ENCODE measurements at places on chromosomes 3 and 15.

GRCh38 chr3:195800240-195800639 lies 11.5 kb downstream of the MUC4 start:
- DNase-seq = no peak

- no peak for DNase-seq
Observed at GRCh38 chr3:71972031-71972430, 187.1 kb upstream of the PROK2 start.

DNA sequence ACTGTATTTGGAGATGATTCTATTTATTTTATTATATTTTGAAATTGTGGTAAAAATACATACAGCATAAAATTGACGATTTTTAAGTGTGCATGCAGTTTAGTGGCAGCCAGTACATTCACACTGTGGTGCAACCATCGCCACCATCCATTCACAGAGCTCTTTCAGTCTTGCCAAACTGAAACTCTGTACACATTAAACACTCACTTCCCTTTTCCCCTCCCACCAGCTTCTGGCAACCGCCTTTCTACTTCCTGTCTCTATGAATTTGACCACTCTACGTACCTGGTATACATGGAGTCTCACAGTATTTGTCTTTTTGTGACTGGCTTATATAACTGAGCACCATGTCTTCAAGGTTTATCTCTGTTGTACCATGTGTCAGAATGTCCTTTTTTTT lies 303.3 kb upstream of the ATP10A start:
- no peak for DNase-seq

- peak; percentile 40 for DNase-seq
Observed at GRCh38 chr3:111200027-111200426, 128.4 kb downstream of the NECTIN3 start.

DNA sequence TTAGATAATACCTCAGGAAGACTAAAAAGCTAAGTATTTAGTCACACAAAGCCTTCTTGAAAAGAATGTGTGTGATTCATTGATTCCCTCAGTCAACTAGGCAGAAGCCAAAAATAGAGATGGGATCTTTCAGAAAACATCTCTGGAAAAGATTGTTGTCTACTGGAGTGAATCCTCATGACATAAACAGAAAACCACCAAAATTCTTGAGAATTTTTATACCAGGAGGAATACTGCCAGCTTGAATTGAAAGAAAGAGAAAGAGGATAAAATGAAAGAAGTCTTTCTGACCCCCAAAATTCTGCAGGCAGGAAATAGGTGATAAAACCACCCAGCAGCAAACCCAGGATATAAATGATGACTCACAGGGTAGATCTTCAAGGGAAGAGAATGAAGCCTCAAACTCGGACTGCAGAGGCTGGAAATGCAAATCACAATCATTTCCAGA lies 363.1 kb upstream of the PLSCR5 start:
- no peak for DNase-seq

DNA sequence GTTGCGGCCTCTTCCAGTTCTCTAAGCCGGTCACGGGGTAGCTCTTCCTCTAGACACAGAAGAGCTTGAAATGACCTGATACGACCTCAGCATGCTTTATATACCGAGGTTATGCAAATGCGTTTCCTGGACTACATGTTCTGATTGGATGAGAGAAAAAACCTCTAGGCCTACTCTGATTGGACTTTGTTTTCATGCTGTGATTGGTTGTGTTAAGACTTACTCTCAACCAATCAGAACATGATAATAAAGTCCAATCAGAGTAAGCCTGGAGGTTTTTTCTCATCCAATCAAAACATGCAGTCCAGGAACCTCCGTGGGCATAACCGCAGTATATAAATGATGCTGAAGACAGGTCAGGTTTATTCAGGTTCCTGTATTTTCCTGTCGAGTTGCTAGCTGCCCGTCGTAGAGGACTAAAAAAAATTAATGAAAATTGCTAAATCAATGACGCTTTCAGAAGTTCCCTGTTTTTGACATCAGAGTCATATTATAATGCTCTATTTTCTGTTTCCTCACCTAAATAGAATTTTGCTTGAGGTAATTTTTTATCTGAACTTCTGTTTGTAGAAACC lies 177.4 kb downstream of the POTEB3 start:
- no peak for DNase-seq

DNA sequence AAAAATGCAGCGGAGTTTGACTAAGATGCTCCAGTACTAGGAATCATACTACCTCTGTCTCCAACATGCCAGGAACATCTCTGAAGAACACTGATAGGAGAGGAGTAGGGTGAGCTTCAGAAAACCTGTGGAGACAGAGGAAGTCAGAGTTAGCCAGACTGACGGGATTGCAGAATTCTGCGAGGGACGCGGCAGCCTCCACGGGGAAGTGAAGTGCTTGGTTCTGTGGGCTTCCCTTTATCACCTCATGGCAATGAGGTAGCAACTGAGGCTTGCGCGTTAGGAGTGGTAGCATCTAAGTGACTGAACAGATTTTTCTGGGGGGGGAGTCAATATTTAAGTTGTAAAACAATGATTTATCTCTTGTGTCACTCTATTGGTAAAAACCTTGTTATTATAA lies 226.3 kb downstream of the MCTP2 start:
- no peak for DNase-seq

DNA sequence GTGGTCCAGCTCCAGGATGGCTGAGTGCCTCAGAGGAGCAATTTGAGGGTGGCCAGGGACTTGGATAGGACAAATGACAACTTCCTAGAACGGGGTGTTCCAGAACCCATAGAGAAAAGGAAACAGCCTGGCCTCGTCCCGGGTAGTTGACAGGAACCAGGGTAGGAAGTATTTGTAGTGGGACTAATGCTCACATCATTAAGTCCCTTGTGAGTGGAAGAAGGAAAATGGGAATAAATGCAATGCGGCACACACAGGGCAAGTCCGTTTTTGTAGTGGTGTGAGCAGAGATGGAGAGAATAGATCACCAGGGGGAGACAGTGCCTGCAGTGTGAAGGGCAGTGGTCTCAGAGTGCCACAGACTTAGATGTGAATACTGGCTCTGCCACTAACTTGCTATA lies 19.6 kb downstream of the TIMP4 start:
- peak; percentile 74 for DNase-seq

DNA sequence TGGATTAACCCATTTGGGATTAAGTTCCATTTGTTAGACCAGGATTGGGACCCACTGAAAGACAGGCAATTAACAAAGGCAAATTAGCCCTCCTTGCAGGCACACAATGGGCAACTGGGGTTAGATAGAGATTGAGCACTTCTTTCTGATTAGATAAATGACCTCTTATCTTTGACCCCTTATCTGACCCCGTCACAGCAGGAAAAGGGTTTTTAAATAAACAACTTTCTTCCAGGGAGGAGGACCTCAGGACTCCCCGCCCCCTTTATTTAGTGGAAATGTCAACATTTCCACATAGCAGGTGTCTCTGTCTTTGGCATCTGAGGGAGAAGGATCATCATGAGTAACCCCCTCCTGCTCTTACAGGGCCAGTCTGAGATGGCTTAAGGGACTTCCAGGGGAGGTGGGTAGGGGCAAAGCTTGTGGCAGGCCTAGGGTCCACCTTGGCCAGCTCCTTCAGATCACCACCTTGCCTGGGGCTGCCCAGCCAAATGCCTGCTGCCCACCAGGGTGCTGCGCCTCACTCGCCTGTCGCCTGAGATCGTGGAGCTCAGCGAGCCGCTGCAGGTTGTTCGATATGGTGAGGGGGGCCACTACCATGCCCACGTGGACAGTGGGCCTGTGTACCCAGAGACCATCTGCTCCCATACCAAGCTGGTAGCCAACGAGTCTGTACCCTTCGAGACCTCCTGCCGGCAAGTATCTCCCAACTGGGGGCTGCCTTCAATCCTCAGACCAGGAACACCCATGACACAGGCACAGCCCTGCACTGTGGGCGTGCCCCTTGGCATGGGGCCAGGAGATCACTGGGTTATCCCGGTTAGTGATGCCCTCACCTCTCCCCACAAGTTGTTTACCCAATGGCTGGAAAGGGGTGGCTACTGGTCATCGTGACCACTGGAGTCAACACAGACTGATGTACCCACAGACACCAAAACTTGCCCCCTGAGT lies 2.6 kb upstream of the WDR6 start:
- no peak for DNase-seq

DNA sequence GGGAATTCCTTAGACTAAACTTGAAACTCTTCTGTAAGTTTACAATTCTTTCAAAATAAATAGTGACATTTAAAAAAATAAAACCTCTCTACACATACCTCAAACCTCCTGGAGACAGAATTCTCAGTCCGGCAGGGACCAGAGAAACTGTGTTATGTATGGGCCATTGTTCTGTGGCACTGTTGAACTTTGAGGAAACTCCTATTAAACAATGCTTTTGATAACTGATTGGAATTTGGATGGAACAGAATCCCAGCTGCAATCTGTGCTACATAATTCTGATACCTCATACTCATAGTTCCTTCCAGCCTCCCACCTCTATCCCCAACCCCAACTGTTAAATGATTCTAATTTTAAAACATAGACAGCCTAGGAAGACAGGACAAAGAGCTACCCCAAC lies 85.0 kb downstream of the TM4SF4 start:
- no peak for DNase-seq

- peak; percentile 74 for DNase-seq
Observed at GRCh38 chr3:134279466-134279865, 28.8 kb upstream of the RYK start.

GRCh38 chr3:191074511-191074910 lies 124.5 kb upstream of the OSTN start:
- DNase-seq = no peak

GRCh38 chr15:47961401-47962090 lies 159.2 kb upstream of the SLC24A5 start:
- DNase-seq = no peak

GRCh38 chr3:195007151-195007550 lies 263.8 kb downstream of the XXYLT1 start:
- no peak for DNase-seq

- no peak for DNase-seq
Observed at GRCh38 chr15:67104510-67104909, 39.1 kb downstream of the SMAD3 start.

GRCh38 chr3:176939022-176939817 lies 258.1 kb downstream of the TBL1XR1 start:
- DNase-seq = peak; percentile 90

DNA sequence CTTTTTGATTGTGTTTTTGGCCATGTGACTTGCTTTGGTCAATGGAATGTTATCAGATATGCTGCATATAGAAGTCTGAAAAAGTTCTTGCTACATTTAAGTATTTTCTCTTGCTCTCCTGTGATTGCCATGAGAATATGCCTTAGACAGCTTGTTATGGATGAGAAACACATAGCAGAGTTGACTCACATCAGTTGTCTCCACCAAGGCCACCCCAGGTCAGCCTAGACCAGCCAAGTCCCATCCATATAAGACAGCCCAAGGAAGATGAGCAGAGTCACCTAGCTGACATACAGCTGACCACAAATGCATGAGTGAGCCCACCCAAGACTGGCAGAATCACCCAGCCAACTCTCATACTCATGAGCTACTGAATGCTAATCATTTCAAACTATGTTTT lies 153.0 kb downstream of the THRB start:
- DNase-seq = no peak

- no peak for DNase-seq
Observed at GRCh38 chr3:196326936-196327335, 8.9 kb upstream of the DYNLT2B start.

GRCh38 chr3:44632193-44632592 lies 7.4 kb downstream of the ZNF197 start:
- DNase-seq = no peak

GRCh38 chr3:45870099-45870498 lies 16.2 kb upstream of the CCR9 start:
- DNase-seq = no peak

DNA sequence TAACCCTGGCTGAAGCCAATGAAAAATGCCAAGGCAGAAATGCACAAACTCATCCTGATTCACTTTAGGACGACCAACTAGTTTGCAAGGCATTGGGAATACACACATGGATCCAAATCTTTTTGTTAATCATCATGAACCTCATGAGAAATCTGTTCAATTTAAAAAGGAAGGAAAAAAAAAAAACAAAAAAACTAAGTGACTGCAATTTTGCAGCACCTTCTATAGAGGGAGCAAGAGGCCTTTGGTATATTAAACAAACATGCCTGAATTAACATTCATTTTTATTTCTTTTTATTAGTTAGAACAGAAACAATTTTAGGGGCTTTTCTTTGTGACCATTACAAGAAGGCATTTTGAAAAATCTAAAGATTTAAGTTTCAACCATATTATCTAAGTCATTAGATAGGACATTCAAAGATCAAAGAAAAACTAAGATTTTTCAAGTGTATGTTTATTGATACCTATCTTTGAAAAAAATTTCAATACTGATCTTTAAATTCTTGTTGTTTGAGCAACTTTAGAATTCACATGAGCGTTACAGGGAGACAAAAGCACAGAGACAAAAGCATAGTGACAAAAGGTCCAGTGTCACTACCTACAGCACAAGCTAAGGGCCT lies 182.4 kb downstream of the CBLB start:
- DNase-seq = peak; percentile 32

DNA sequence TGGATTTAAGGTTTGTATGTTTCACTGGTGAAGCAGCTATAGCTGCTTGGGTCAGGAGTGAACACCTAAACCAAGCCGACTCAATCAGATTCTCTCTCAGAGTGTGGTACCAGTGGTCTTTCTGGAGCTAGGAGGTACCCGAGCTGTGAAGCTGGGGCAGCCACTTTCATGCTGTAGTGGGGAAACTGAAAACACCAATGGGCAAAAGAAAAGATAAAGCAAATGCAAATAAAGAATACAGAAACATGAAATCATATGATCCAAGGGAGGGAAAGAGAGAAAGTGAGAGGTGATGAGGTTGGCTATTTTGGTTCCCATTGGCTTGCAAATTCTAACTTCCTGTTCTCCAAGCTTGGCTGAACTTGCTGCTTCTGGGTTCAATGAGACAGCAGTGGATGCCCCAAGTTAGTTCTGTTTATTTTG lies 212.3 kb upstream of the CFAP20DC start:
- no peak for DNase-seq

DNA sequence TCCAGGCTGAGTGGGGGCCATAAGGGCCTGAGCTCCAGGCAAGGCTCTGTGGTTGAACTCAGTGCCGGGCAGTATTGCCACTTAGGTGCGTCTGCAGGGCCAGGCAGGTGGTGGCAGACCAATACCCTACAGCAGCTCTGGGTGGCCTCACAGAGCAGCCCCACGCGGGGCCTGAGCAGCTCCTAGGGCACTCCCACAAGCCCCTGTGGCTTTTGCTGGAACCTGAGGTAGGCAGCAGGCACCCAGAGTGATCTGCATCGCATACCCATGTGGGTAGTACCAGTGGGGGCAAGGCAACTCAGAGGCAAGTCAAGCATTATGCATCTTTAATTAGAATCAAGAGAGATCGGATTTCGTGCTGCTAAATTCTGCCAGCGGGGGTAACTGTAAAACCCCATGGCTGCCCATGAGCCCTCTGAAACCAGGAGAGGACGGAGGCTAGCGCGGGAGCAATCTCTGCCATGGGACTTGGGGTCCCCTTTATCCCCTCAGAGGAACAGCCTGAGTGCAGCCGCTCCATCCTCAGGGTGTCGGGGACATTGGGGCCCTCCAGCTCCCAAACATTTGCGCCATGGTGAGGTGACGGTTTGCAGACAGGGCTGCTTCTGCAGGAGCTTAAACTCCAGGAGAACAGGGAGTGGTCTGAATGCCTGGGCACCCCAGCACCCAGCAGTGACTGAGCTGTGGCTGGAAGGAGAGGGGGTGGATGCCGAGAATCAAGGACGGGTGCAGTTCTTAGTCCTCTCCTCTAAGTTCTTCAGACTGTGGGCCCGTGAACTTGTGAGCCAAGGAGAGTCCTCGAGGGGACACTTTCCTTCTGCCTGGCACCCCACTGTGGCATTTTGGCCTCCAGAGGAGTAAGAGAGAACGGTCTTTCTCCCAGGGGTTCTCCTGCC lies 62.4 kb upstream of the PCSK6 start:
- no peak for DNase-seq

- no peak for DNase-seq
Observed at GRCh38 chr3:161264852-161265251, 43.7 kb downstream of the NMD3 start.
